ENCODE measurements at places on chromosomes 6 and 20.
A peak's percentile ranks its signal among the peaks of the same experiment; 100 is the strongest.

DNA sequence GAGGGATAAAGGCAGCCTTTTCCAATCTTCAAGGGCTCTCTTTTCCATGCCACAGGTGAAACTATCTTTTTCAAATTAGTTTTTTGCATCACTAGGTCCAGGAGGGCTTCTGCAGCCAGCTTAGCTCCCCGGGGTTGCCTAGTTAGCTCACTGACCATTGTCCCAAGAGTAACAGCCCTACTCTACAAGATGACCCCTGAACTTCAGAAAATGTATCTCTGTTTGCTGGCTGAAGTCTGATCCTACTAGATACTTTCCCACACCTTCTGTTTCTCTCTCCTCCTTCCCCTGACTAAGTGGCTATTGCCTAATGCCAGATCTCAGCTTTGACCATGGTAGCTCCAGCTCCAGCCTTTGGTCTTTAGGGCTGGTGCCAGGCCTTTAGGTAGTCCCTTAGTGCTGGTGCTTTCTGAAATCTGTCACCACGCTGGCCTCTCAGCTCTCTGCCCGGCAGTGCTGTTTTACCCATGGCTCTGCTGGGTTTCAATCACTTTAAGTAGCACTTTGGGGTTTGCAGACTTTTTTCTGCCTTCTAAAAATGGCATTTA lies 255.1 kb downstream of the RNGTT start:
- peaks cover 7% of the 10 kb centered on the region for H3K36me3 ChIP-seq
- peak overlapping the region; percentile 16 for H3K27ac ChIP-seq
- no peak overlapping the region for H3K4me3 ChIP-seq
- H3K4me1 ChIP-seq, result peaks cover 21% of the 10 kb centered on the region
- no peaks in the 10 kb centered on the region for H3K27me3 ChIP-seq

- H3K36me3 ChIP-seq, result no peaks in the 10 kb centered on the region
- no peak overlapping the region for H3K27ac ChIP-seq
These were observed 12.2 kb downstream of the LIN28B start for GRCh38 chr6:104969108-104969507.

GRCh38 chr6:22825210-22825609 lies 255.8 kb downstream of the HDGFL1 start:
- H3K36me3 ChIP-seq, result no peaks in the 10 kb centered on the region
- H3K4me3 ChIP-seq, result no peak overlapping the region
- ATAC-seq, result no peak
- H3K27ac ChIP-seq, result no peak overlapping the region
- H3K27me3 ChIP-seq, result no peaks in the 10 kb centered on the region
- no peaks in the 10 kb centered on the region for H3K4me1 ChIP-seq

DNA sequence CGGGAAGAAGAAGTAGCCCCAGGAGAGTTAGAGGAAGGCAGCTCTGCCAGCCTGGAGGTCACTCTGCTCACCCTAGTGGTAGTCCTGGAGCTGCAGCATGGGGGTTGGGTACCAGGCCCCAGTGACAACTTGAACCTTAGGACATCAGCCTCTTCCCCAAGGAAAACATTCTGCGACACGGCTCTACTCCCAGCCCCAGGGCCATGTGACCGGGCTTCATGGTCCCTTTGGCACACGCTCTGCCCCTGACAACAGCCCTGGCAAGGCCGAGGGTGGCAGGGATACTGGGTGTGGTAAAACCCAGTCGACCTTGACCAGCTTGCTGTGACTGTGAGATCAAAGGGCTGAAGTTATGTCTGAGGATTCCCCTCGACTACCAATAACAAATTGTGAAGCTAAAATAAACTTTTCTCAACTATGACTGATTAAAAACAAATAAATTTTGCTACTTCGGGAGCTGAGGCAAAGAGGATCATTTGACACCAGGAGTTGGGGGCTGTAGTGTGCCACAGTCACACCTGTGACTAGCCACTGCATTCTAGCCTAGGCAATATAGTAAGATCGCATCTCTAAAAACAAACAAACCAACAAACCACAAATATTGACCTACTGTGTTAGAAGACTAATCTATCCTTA lies 24.4 kb upstream of the ARID1B start:
- peaks cover 33% of the 10 kb centered on the region for H3K4me1 ChIP-seq
- ATAC-seq, result peak; percentile 95
- H3K4me3 ChIP-seq, result peak overlapping the region; percentile 58
- no peaks in the 10 kb centered on the region for H3K27me3 ChIP-seq
- no peaks in the 10 kb centered on the region for H3K36me3 ChIP-seq

DNA sequence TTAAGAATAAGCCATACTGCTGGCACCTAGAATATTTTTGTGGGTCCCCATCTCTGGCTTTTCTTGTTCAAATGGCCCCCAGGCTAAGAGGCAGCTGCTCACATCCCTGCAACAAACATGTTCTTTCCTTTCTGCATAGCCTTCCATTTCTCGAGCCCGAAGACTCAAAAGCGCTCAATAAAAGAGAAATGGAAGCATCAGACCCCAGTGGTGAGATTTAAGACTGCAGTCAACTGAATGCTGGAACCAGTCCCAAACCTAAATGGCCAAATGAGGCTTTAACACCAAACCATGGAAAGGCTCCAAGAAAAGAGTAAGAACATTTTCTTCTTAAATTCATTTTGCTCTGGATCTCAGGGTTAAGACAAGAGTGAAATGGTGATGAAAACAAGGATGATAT lies 122.1 kb upstream of the TRAF3IP2 start:
- no peak overlapping the region for H3K4me3 ChIP-seq
- no peak overlapping the region for H3K27ac ChIP-seq

DNA sequence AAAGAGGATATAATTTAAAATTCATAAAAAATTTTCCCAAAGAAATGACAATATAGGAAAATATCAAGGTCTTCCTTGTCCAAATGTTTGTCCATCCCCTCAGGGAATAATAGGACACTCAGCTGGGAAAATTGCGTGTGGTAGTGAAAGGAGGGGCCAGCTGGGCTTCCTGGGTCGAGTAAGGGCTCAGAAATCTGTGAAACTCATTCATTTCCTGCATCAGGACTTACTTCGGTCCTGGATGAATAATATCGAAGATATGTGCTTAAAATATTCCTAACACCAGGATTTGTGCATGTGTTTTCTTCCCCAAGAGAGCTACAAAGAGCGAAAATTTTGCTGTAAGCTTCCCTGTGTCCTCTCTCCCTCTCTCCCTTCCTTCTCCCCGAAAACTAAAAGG lies 118.2 kb upstream of the GJE1 start:
- H3K36me3 ChIP-seq, result no peaks in the 10 kb centered on the region
- H3K27ac ChIP-seq, result no peak overlapping the region
- no peak for ATAC-seq

DNA sequence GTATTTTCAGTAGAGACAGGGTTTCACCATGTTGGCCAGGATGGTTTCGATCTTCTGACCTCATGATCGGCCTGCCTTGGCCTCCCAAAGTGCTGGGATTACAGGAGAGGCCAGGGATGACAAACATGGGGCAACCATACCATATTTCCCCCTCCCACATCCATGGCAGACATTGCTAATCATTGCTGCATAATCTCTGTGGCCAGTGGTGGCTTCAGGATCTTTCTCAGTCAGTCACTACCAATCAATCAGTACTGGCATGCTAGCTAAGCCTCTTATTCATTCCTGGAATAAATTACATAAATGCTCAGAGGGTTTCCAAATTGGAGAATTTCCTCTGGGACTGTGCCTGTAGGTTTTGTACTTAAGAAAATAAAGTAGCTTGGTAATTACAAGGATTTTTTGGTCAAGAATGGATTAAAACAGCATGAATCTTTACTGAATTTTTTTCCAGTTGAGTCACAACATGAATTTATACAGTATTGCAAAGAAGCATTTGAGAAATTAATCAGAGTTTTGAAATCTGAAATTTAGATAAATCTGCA lies 138.1 kb downstream of the FNDC1 start:
- H3K27me3 ChIP-seq, result peaks cover 31% of the 10 kb centered on the region
- H3K4me3 ChIP-seq, result no peak overlapping the region
- H3K27ac ChIP-seq, result no peak overlapping the region
- H3K36me3 ChIP-seq, result no peaks in the 10 kb centered on the region

- no peak for ATAC-seq
- H3K4me3 ChIP-seq, result no peak overlapping the region
- no peak overlapping the region for H3K27ac ChIP-seq
- no peaks in the 10 kb centered on the region for H3K4me1 ChIP-seq
- H3K36me3 ChIP-seq, result no peaks in the 10 kb centered on the region
These were observed 137.2 kb downstream of the PTPRT start for GRCh38 chr20:43052532-43052931.

Measured in stimulated activated memory B cell treated with anti-CD40 and anti-IgM and Interleukin-4, amounts not matched to agents 10 μg/mL and 1 μg/mL and 100 μg/mL, for 72 hours (primary cell).